ENCODE measurements at places on chromosomes 16 and 17. TPM values are rescaled to one million over a fixed set of nuclear protein-coding genes. Genes with fewer than 3 reads are reported as not detected.

The AIPL1 gene
- polyA plus RNA-seq: not detected

The HOXB8 gene
- 55.5 TPM for polyA plus RNA-seq

The DDX28 gene
- polyA plus RNA-seq: 11.6 TPM

The NHLRC4 gene
- 9.9 TPM for polyA plus RNA-seq

The LGALS9B gene
- 0.15 TPM for polyA plus RNA-seq

The SOX8 gene
- 4.0 TPM for polyA plus RNA-seq

The NPIPB12 gene
- polyA plus RNA-seq: 26.1 TPM

The TUBB3 gene
- polyA plus RNA-seq: 10.2 TPM

The CUEDC1 gene
- 46.9 TPM for polyA plus RNA-seq

The FGF11 gene
- 6.0 TPM for polyA plus RNA-seq

The PLA2G15 gene
- 23.0 TPM for polyA plus RNA-seq

The CCL17 gene
- polyA plus RNA-seq: not detected

The GSDMA gene
- polyA plus RNA-seq: 4.7 TPM

The ZFP3 gene
- 11.9 TPM for polyA plus RNA-seq

The ITGAX gene
- 0.66 TPM for polyA plus RNA-seq

The SNX20 gene
- polyA plus RNA-seq: 0.59 TPM

The NPIPA2 gene
- polyA plus RNA-seq: not detected

The ABCC3 gene
- polyA plus RNA-seq: 9.8 TPM

The CACNA1G gene
- 6.5 TPM for polyA plus RNA-seq

The GTF3C1 gene
- 81.2 TPM for polyA plus RNA-seq

The SRCIN1 gene
- polyA plus RNA-seq: 3.6 TPM

The MYH8 gene
- 0.70 TPM for polyA plus RNA-seq

The TNS4 gene
- polyA plus RNA-seq: 0.14 TPM
